Fibroblast of villous mesenchyme (primary cell): ENCODE measurements at places on chromosomes 2 and 18. TPM values are rescaled to one million over a fixed set of nuclear protein-coding genes. Genes with fewer than 3 reads are reported as not detected.

DNA sequence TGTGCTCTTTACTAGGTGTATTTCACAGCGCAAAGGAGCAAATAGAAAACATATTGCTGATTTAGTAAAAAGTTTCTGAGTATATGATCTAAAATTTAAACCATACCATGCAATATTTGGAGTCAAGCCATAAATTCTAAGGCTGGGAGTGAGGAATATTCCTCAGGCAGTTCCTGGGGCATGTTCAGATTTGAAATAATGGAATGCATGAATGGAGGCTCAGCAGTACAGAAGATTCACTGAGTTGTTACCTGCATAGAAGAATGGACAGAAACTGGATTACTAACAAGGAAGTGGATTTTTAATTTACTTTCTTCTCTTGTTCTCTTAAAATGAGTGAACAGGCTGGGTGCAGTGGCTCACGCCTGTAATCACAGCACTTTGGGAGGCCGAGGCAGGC is 441.0 kb upstream of the MAP2 start:
- DNase-seq, result no peak

DNA sequence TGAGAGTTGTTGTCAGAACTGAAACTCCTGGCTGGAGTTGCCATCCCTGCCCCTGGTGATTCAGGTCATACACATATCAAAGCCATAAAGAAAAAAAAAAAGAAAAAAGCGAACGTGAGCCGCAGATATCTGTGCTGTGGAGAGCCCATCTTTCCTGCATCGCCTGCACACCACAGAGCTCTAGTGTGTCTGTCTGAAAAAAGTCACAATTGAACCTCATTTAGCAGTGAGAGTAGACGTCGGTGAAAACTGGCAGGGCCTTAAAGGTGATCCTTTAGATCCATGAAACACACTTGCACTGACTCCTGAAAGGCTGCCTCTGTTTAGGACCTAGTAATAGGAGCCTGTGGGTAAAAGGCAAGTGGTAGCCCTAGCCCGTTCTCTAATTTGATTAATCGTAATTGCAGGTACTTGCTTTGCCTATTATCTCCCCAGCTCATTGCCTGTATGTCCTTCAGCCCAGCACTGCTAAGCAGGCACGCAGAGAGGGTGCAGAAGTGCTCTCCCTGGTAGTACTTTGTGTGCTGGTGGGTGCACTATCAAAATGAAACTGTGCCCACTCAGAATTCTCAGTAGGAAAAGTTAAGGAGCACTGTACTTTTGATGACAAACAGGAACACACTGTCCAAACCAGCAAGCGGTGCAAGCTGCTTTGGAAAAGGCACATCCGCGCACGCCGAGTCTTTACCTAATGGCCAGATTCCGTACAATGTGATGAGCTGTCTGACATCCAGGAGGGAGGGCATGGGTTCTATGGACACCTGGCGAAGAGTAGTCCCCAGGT is 103.5 kb upstream of the ASB18 start:
- no peak for DNase-seq

DNA sequence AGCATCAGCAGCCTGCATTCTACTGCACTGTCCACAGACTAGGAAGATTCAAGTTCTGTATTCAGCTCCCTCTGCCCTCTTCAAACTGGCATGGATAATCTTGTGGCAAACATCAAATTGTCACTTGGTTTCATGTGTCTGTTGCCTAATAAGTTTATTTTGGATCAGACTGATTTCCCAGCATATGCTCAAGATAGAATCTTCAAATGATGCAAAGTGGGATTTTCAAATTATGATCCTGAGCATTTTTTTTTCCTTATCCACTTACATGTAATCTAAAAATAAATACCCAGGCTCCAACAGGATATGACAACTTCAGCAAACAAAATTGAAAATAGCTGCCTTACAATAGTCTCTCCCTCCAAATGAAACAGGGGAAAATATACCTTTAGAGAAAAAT is 160.9 kb upstream of the VRK2 start:
- no peak for DNase-seq

GRCh38 chr2:119434664-119435063 is 3.0 kb downstream of the TMEM37 start:
- no peak for DNase-seq

DNA sequence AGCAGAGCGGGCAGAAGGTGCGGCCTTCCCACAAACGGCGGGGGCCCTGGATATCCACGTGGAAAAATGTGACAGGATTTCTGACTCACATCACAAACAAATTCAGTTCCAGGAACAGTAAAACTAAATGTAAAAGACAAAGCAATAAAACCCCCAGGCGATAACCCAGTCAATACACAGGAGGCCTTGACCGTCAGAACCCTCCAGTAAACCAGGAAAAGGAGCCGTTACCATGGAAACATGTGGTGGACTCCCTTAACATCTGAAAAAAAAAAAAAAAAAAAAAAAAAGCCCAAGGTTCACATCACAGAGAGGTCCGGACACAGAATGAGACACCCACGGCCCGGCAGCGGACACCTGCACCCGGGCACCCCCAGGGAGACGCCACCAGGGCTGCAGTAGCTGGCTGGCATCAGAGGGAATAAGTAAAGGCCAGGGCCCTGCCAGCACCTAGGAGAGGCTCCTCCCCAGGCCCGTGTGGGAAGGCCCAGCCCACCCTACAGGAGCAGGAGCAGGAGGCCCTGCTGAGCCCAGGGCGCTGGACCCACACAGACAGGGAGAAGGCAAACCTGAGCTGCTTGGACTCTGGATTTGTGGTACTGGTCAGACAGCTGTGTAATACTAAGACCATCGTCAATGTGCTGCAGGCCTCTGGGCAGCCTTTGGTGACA is 83.7 kb downstream of the TMEM18 start:
- DNase-seq, result no peak

GRCh38 chr18:77208964-77209363 is 40.7 kb upstream of the GALR1 start:
- DNase-seq, result peak; percentile 79

- DNase-seq, result peak; percentile 94
Measured at GRCh38 chr2:118088051-118089024, at the start of gene INSIG2. TSS of gene INSIG2 (plus strand) at chr2:118088471. CDS start at chr2:118096557, 8,086 bp downstream.

DNA sequence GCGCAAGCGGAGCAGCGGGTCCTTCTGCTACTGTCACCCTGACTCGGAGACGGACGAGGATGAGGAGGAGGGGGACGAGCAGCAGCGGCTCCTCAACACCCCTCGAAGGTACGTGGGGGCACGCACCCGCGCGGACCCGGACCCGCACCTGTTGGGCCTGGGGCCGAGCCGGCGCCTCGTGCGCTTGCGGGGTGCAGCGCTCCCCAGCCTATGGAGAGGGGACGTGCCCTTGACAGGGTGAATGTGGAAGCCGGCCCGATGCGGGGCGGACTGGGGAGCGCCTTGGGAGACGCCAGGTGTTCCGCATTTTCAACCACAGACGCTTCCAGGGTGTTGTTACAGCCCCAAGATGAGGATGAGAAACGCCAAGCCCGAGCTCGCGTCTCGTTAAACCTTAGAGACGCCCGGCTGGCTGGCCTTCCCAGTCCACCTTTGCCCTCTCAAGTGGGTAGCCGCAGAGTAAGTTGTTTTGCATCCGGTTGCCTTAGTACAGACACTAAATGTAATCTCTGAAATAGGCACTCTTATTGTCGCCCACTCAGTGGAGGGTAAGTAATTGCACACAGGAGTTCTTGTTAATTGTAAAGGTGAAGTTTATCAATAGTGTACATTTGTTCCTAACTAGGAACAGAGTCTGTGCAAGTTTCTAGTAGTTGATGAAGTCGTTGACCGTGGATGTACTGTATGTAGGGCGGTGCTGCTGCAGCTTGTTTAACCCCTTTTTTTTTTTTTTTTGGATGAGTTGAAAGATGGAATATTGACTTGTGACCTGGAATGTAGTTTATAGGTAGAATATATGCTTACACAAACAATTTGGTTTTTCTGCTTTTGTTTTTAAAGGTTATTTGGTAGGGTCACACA is 815 bp downstream of the GMCL1 start:
- peak; percentile 64 for DNase-seq

DNA sequence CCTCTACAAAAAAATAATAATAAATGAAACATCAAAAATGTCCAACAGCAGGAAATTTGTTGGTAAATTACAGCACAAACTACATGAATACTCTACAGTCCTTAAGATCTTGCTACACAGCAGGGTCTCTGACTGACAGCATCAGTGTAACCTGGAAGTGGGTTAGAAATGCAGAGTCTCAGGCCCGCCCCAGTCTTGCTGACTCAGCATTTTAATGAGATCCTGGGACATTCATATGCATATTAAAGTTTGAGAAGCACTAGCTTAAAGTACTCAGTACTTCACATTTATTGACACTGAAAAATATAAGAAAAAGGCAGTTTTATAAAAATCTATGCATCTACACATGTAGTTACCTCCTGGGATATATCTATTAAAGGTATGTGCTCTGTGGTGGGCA is 21.7 kb downstream of the ST3GAL5 start:
- no peak for DNase-seq

GRCh38 chr2:108950369-108951135 is 38.5 kb downstream of the EDAR start:
- no peak for DNase-seq

DNA sequence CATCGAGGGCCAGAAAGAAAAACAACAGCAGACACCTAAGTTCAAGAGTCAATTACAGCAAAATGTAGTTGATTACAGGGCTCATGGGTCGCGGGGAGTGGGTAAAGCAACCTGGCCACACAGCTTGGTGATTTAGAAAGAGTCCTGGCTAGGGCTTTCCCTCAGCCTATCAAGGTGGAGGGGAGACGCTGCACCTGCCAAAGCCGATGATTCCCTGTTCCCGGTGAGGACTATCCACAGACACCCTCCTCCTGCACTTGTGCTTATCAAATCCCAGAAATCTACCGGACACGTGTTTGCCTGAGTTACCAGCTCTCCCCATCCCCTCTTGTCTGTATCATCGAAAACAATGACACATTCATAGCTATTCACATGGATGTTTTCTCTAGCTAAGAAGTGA is 7.0 kb upstream of the SOX11 start:
- DNase-seq, result no peak

DNA sequence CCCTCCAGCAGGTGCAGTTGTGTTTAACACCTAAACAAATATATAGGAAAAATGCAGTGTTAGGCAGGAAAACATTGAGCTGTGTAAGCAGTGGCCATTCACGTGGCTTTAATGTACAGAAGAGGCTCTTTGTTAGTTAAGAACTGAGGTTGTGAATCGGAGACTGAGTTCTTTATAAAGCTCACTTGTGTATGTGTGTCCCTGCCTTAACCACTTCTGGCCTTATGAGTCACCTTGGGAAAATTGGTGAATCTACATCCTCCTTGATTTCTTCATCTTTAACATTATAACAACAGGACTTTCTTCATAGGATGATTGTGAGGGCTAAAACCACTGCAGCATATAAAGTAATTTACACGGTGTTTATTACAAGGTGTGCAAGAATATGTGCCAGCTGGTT is 188.4 kb upstream of the TPO start:
- no peak for DNase-seq

DNA sequence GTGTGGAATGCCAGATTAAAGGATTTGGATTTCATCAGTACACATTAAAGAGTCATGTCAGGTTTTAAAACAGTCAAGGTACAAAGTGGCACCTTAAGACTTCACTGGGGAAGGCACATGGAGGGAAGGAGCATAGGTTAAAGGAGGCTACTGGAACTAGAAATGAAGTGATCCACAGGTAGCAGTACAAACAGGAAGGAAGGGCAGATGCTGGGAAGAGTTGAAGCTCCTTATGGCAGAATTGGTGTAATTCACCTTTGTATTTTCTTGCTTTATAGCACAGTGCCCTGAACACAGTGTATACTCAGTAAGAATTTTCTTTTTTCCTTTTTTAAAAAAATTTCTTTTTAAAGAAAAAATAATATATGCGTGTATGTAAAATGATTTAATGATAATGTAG is 177.1 kb downstream of the BABAM2 start:
- no peak for DNase-seq

- DNase-seq, result peak; percentile 6
Measured at GRCh38 chr2:32278478-32278853, 762 bp downstream of the YIPF4 start.

- no peak for DNase-seq
Measured at GRCh38 chr18:14927701-14928100, 179.7 kb downstream of the ANKRD30B start.

DNA sequence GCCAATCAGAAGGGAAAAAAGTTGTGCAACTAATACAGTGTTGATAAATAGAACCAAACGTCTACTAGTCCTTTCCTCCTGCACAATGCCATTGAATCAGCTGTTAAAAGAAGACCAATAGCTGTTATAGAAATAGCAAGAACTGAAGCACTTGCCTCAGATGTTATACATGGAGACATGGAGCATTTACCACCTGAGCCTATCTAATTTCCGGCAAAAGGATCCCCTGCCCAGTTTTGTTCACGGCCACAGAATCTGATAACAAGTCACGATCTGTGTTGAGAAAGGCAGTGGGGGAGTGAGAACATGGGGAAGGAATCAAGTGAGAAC is 285.4 kb downstream of the ZEB2 start:
- DNase-seq, result no peak

DNA sequence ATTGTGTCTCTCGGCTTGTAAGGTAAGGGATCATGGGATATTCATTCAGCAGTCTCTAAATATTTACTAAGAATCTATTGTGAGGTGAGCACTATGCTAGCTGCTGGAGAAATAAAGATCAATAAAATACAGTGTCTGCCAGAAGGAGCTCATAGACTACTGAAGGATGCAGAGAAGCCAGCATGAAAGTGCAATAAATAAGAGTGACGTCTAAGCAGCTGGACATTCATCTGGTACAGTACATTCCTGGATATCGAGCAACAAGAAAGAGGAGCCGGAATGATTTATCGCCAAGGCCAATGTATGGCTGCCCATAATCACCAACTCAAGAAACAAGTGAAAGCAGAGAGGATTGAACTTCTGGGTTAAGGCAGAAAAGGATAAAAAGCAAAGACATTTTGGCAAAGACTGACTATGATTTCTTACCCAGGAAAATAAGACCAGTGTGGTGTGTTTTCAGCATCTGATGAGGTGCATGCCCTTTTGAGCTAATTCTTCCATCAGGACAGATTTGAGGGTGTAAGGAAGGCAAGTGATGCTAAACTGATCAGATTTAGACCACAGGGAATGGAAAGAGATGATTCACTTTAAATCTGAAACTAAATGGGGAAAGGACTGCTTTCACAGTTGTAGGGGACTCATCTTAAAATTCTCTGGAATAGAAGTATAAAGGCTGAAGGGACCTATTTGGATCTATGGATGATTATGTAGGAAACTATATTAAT is 18.7 kb upstream of the LMAN1 start:
- no peak for DNase-seq

DNA sequence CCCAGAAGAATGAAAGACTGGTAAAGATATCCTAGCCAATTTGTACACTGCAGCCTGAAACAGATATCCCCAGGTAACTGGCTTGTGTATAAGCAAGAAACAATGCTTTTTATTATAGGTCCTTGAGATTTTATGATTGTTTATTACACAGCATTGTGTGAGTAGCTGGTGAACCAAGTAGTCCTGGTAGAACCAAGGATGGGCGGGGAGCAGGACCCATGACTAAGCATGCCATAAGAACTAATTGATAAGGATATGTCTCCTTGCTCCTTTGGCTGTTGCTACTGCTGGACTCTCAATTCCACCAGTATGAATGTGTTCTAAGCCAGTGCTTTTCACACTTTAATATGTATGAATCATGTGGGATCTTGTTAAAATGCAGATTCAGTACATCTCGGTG is 12.3 kb upstream of the ALMS1 start:
- no peak for DNase-seq

Gene DAW1
- total RNA-seq, result 0.64 TPM in 1 of 2 replicates, not detected in the other

Gene LYPD6
- total RNA-seq, result 4.3 and 5.2 TPM in 2 replicates

Gene CAPN10
- total RNA-seq, result 20.3 and 22.5 TPM in 2 replicates

Gene SIGLEC15
- total RNA-seq, result 0.43 and 0.97 TPM in 2 replicates

Gene ARHGAP28
- 6.0 and 7.1 TPM in 2 replicates for total RNA-seq
